AG20443 (cell line): ENCODE measurements at places on chromosomes 5 and 9.

DNA sequence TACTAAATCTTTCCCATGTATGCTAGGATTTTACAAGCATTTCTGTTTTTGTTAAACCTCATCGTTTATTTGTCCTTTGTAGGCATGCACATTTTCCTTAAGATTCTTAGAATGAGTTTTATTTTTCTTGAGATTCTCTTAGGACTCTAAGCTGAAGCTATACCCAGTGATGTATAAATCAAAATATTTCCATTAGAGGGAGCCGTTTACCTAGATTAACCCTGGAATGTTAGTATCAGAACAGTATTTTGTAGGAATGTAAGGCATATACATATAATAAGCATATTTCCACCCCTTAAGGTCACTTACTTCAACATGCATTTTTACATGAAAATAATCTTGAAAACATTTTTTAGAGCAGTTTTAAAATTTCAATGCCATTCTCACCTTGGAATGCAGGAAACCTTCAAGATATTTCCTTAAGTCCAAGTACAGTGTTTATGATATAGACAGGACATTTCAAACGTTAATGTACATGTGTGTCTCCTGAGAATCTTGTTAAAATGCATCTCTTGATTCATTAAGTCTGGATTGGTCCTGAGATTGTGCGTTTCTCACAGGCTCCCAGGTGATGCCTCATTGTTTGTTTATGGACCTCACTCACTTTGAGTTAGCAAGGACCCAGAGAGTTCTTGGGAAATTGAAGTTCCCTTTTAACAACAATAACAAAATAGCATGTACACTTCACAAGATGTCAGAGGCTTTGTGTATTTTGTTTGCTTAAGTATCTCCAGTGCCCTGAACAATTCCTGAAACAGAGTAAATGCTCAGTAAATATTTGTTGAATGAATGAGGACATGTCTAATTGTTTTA is 34.9 kb upstream of the FCHO2 start:
- no peak for DNase-seq

DNA sequence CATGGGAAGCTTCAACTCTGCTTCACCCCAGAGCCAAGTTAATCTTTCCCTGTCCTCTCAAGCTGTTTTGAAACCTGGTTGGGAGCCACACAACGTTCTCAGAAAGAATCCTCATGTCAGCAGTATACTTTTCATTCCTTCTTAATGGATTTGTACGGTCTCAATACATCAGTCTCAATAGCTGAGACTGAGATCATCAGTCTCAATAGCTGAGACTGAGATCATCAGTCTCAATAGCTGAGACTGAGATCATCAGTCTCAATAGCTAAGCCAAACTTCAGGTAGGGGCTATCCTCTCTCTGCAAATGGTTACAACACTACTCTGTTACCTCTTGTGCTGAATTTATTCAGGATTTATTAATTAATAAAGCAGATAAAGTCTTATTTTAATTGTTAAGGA is 1317.4 kb upstream of the CDH9 start:
- DNase-seq = no peak

DNA sequence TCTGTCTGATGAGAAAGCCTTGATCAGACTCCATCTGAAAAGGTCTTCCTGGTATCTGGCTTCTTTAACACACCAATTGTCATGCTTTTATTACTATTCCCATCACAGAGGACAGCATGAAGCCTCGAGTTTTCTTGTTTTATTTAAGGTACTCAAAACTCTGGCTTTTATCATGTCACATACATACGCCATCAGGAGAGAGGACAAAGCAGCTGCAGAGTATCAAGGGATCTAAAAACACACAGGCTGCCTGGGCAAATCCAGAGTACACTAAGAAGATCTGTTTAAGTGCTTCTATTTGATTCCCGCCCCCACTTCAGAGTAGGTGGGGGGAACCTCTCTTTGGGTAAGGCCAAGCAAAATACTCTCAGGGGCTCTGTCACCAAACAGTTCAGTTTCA is 277.2 kb downstream of the SPOCK1 start:
- DNase-seq = no peak

DNA sequence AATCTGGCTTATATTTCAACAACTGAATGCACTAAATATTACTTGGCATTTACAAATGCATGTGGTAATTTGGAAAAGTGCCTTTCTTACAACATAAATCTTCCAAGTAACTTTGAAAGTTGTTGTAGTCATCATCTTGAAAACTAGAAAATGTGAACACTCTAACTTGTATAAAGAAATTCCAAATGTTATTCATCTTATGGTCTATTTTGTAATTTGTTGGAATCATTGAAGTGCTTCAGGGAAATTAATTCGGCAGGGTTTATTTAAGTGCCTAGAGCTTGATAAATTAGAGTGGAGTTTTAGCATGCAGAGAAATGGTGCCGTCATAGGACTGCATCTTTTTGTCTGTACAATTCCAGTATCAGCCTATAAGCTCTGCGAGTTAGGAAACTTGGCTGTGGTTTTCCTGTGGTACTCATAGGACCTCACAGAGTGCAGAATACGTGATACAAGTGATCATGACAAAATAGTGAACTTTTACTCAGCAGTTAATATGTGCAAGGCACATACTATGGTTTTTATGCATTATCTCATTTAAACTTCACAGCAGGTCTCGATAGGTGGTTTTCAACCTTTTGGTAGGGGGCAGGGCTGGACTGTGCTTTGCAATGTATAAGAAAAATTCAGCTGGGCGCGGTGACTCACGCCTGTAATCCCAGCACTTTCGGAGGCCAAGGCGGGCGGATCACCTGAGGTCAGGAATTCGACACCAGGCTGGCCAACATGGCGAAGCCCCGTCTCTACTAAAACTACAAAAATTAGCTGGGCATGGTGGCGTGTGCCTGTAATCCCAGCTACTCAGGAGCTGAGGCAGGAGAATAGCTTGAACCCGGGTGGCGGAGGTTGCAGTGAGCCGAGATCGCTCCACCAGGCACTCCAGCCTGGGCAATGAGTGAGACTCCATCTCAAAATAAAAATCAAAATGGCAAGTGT is 79.6 kb downstream of the RAI14 start:
- DNase-seq = peak; percentile 27

DNA sequence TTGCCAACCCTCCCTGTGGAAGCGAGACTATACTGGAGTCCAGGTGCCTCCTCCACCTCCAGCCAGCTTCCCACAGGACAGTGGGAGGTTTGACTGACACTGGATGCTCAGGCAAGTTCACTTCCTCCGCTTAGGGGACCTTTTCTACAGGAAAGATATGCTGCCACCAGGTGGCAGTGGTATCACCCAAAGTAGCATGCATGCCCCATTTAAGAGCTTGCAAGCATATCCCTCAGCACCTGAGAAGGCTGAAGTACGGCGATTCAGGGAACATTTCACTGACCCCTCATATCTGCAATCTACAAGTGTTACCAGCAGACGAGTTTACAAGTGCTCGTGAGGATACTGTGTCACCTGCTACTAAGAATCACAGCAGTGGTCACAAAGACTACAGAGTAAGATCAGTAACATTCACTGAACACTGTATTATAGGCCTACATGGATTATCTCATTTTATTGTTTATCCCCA is 75.5 kb downstream of the KLHL3 start:
- DNase-seq = peak; percentile 74

- DNase-seq = peak; percentile 49
These were observed 525.6 kb downstream of the PDE4D start for GRCh38 chr5:59367791-59368394.

DNA sequence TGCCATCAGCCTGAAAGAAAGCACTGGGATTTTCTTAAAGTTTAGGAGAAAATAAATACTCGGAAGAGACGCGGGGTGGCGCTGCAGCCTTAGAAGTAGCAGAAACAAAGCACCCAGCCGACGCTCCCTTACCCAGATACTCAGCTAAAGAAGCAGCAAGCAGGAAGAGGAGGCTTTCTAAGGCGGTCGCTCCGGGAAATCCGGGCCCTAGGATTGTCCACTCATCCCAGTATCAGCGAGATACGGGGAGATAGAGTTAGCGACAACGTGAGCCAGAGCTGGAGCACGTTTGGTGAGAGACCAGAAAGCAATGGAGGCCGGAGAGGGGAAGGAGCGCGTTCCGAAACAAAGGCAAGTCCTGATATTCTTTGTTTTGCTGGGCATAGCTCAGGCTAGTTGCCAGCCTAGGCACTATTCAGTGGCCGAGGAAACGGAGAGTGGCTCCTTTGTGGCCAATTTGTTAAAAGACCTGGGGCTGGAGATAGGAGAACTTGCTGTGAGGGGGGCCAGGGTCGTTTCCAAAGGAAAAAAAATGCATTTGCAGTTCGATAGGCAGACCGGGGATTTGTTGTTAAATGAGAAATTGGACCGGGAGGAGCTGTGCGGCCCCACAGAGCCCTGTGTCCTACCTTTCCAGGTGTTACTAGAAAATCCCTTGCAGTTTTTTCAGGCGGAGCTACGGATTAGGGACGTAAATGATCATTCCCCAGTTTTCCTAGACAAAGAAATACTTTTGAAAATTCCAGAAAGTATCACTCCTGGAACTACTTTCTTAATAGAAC is at the start of gene PCDHB2:
PCDHB2 (plus strand) TSS at position 135 of the 782 bp plus-strand sequence; CDS start at position 311, 176 bp downstream.
- peak; percentile 54 for DNase-seq

DNA sequence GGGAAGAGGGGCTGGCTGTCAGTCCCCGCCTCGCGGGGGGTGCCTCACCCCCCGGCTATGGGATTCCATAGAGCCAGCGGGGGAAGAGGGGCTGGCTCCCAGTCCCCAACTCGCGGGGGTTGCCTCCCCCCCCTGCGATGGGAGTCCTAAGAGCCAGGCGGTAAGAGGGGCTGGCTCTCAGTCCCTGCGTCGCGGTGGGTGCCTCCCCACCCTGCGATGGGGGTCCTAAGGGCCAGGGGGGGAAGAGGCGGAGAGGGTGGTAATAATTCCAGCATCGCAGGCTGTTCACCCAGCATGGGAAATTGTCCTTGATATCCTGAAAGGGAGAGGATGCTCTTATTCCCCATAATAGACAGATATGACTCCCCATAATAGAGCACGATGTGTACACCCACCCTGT is 9.6 kb upstream of the LCN2 start:
- no peak for DNase-seq
